ENCODE measurements at places on chromosomes 4 and X.

DNA sequence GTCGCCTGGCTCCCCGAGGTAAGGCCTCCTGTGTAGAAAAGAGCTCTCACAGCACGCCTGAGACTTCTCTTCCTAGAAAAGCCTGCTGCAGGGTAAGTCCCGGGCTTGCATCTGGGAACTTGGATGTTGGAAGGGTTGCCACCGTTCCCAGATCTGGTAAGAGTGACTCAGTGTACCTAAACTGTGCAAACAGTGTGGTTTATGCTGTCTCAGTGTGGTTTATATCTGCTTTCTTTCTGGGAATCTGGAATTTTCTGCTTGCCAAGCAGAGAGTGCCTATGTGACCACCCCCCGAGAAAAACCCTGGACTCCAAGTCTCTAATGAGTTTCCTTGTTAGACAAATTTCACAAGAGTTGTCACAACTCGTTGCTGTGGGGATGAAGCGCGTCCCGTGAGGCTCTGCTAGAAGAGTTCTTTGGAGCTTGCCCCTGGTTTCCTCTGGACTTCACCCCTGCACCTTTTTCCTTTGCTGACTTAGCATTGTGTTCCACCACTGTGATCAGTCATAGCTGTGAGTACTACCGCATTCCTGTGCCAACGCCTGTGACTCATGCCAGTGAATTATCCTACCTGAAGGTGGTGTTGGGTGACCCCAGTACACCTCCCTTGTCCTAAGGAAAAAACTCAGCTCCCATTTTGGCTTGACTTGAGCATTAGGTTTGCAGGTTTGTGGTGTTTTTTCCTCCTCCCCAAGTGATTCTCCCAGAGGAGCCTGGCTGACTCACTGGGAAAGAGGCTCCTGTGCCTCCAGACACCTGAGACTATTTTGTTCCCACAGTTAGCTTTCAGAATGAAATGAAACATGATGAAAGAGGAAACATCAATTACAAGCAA is 14.5 kb downstream of the SLC2A9 start:
- DNase-seq: no peak

- peak; percentile 95 for DNase-seq
Observed at GRCh38 chr4:173448103-173448502, 49.2 kb upstream of the SCRG1 start.

DNA sequence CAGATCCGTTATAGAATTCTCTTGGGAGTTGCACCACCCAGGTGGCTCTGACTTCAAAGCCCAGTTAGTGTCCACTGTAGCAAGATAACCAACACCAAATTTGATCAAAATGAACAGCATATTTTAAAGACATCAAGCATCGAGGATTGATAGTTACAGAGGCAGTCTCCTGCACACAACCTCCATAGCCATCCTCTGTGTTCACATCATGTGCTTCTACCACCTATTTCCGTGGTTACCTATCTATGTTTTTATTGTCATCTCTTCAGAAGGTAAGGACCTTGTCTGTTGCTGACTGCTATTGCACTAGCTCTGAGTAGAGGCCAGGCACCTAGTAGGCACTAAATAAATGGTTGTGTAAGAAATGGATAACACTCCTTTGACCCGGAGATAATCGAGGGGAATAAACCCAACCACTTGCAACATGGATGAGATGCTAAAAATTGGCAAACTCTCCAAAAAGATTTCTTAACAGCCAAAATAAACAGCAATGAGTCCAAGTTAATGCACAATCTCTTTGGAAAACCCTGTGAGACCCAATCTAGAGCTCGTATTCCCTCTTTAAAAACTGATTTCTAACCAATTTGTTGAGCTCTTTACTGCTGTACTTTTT is 14.7 kb upstream of the C1QTNF7 start:
- no peak for DNase-seq

- DNase-seq: no peak
Observed at GRCh38 chr4:112485930-112486329, 30.1 kb downstream of the NEUROG2 start.

GRCh38 chr4:130393642-130394041 is 1297.7 kb downstream of the C4orf33 start:
- DNase-seq: no peak

DNA sequence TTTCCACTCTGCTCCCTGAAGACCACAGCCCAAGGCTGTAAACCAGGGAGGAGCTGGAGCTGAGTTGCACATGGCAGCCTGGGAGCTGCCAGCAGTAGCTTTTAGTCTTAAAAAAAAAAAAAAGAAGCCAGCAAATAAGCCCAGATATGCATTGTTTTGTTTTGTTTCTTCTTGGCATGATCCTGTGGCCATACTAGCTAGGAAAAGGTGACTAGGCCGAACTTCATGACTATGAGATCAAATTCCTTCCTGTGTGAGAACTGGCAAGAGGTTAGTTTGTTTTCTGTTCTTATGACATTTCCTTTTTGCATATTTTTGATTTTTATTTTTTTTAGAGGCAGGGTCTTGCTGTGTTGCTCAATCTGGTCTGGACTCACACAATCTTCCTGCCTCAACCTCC is 323.3 kb downstream of the DCTD start:
- no peak for DNase-seq

- no peak for DNase-seq
Observed at GRCh38 chr4:69831646-69832325, 28.2 kb downstream of the SULT1E1 start.

GRCh38 chr4:148273501-148273986 is 168.7 kb downstream of the NR3C2 start:
- DNase-seq: peak; percentile 11

- DNase-seq: no peak
Observed at GRCh38 chr4:183783991-183784553, 121.0 kb upstream of the STOX2 start.

DNA sequence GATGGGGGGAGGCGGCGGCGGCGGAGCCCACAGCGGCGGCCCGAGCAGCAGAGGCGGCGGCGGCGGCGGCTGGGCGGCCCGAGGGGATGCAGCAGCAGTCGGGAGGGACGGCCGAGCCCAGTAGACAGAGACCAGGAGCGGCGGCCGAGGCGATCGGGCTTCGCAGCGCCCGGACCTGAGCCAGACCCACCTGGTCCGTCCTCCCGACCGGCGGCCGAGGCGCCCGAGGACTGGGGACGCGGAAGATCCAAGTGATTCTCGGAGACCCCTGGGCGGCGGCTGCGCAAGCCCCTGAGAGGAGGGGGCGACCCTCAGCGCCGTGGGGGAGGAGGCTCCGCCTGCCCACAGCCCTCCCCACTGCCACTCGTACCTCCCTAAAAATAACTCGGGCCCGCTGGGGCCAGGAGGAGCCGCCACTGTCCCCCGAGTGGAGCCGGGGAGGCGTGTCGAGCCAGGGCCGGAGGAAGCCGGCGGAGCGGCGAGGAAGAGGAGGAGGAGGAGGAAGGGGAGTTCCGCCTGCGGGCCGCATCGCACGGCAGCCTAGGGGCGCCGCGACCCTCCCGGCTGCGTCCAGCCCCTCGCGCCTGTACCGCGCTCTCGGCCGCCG is 608 bp downstream of the RAPGEF2 start:
- DNase-seq: peak; percentile 45

- no peak for DNase-seq
Observed at GRCh38 chr4:96407225-96407624, 567.3 kb downstream of the PDHA2 start.

GRCh38 chrX:138669693-138670092 is 41.8 kb downstream of the FGF13 start:
- no peak for DNase-seq

- DNase-seq: no peak
Observed at GRCh38 chr4:137310166-137310565, 222.1 kb downstream of the PCDH18 start.

DNA sequence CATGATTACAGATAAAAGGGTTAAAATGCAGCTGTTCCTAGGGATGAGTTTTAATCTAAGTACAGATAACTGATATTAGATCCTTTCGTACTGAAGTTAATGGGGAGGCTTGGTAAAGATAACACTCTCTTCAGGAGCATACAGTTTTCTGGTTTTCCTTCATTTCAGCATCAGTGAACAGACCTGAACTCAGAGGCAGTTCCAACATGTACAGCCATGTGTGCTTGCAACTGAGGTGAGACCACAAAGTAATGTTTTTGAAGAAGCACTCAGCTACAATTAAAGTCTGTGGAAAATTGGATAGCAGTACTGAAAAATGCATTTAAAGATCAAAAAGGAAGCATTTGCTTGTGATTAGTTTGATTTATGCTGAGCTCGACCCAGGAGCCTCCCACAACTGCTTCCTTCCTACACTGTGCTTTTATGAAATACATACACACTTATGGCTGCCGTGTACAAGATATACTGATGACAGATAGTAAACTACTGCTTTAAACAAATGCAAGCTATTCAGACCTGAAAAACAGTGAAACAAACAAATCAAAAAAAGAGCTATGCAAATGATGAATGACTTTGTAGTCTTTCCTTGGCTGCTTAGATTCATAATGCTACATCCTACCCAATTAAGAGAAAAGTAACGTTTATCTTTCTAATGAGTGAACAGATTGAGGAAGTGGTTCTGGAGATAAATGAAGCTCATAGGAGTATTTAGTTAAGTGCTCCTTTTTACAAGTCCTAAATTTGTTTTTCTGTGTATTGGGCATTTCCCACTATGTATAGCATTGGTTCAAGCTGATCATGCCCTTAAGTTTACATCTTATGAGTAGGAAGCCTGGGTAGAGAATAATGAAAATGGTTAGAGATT is 68.4 kb downstream of the PDLIM5 start:
- DNase-seq: no peak

- DNase-seq: no peak
Observed at GRCh38 chr4:147747787-147748454, 16.0 kb downstream of the ARHGAP10 start.

DNA sequence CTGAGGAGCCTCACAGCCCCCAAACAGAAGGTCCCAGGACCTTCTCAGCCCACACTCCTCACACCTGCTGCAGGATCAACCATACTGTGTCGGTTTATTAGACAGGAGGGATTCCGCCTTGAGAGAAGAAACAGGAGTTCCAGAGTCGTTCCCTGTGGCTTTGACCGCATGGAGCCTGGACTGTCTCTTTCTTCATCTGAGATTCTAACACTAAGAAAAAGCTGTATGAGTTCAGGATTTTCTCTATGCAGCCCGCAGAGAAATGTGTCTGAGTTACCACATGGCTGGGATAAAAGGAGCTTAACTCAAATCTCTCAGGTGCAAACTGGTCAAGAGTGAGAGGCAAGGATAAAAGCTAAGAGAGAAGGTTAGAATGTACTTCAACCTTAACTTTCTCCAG is 126.7 kb downstream of the AFAP1 start:
- no peak for DNase-seq

DNA sequence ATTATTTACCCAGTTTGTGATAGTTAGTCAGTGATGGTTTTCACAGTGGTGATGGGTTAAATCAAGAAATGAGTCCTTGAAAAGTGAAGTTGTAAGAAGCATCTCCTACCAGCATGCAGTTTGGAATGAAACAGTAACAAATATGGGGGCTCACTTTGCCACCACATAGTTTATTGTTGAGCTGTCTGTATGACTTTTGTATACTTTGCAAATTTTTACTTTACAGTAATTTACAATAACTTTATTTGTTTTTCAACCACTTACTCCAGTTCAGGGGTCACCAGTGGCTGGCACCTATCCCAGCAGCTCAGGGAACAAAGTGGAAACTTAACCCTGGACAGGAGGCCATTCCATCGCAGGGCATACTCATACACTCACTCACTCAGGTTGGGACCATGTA is 64.5 kb upstream of the ANKRD50 start:
- no peak for DNase-seq

GRCh38 chrX:94162971-94163370 is 489.0 kb downstream of the FAM133A start:
- DNase-seq: no peak

DNA sequence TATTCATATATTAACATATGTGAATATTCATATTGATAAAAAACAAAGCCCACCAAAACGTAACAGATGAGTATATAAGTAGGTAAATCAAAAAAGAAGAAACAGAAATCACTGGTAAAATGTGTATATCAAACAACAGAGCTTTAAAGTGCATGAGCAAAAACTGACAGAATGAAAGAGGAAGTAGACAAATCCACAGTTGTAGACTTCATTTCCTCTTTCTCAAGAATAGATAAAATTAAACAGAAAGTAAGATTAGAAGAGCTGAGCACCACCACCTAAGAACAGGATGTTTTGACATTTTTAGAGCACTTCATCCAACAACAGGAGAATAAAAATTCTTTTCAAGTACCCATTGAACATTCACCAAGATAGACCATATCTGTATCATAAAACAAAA is 64.6 kb downstream of the CNKSR2 start:
- DNase-seq: no peak

GRCh38 chrX:132022967-132023895 is at the start of gene STK26:
STK26 (plus strand) TSS chrX:132023302; CDS start chrX:132023618, 316 bp downstream.
- DNase-seq: peak; percentile 29

GRCh38 chr4:85126991-85127591 is 160.6 kb upstream of the WDFY3 start:
- DNase-seq: peak; percentile 20

GRCh38 chr4:7412554-7412912 is 22.2 kb downstream of the PSAPL1 start:
- no peak for DNase-seq

GRCh38 chrX:24643116-24643515 is 4.0 kb downstream of the PCYT1B start:
- DNase-seq: no peak

DNA sequence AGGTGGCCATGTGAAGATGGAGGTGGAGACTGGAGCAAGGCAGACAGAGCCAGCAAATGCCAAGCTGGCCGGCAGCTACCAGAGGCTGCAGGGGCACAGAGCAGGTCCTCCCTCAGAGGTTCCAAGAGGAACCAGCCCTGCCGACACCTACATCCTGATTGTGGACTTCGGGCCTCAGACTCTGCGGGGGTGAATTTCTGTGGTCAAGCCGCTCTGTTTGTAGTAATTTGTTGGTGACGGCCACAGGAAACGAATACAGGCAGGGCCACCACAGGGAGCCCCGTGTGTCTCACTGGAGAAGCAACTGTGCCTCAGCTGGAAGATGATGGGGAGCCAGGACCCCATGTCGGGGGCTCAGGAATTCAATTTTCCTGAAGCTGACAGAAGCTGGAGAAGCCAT is 28.3 kb downstream of the ZFYVE28 start:
- no peak for DNase-seq

DNA sequence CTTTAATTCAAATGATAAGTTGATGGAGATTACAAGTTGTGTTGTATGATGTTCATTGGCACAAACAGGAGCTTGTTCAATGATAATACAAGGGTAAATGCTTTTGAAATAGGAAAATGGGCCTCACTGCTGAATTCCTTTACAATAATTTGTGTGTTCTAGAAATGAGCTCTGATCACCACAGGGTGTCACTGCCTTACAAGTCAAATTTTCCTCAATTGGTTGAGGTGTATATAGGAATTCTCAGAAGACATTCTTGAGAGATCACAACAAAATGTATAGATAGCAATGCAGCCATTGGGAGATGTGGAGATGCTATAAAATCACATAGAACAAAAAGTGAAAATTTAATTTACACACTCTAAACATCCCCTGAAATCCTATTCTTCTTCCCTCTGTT is 49.6 kb downstream of the KLF8 start:
- DNase-seq: peak; percentile 1

DNA sequence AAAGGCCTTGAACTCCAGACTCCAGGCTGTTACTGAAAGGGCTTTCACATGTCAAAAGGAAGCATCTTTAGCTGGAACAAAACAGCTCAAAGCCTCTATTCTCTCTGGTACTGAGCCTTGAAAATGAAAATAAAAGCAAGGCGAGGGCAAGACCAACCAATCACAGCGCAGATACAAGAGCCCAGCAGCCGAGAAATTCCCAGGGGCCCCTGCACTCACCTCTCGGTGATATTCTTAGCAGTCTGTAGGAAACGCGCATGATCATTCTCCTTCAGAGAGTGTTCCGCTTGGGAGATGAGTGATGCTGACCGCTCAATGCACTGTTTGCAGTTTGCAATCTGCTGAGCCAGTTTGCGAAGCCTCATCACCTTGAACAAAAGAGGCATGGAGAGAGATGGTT is 138.1 kb downstream of the MID1 start:
- no peak for DNase-seq

Measured in NCI-H446 (cell line).